ENCODE measurements at places on chromosomes 1 and 21.

DNA sequence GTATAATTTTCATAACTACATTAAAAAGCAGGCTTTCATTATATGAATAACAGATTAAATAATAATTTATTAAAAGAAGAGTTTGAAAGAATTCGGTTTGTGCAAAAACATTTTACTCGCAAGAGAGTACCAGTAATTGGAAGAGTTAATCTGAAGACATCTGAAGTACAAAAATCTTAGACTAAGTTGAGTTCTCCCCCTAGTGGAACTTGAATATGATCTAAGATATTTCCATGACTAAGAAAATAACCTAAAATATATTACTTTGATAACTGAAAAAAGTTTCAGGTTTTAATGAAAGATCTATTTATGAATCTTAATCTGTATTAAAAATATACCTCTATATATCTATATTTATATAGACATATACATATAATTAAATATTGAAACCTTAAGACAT is 112.5 kb upstream of the GFI1 start:
- DNase-seq: peak; percentile 23

GRCh38 chr1:187959062-187959461 is 1130.3 kb downstream of the PLA2G4A start:
- no peak for DNase-seq

DNA sequence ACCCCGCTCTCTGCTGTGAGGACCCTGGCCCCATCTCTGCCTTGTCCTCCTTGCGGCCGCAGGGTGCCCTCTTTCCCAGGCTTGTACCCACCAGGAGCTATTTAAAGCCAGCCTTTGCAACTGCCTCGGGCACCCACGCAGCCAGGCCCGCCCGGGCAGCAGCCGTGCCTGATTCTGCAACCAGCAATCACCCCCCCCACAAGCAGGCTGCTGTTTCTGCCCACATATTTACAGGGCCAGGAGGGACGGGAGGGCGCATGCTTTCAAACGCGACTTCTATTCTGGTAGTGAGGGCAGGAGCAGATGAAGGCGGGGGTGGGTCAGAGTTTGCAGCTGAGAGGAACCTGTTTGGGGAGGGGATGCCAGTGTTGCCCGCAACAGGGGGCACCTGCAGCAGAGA is 13.6 kb downstream of the GABRD start:
- DNase-seq: no peak

- DNase-seq: no peak
Measured at GRCh38 chr1:168273575-168273974, 7.1 kb upstream of the TBX19 start.

- DNase-seq: no peak
Measured at GRCh38 chr1:229864686-229865230, 202.3 kb upstream of the GALNT2 start.

DNA sequence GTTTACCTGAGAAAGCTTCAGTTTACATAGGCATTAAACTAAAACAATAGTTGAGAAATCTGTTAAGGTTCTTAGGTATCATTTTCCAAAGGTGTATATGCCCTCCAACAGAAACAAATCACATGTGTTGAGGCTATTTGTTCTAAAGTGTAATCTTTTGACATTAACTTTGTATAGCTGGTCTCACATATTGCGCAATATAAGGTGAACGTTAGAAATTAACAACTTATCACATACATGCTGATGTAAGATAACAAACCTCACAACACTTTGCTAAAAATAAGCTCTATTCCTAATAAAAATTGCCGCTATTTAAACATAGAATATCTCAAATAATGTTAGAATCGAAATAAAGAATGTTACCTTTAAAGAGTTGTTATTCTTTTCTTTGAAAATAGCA is 340.6 kb downstream of the SRGAP2C start:
- no peak for DNase-seq

- no peak for DNase-seq
Measured at GRCh38 chr1:168535536-168535935, 8.3 kb downstream of the XCL2 start.

GRCh38 chr1:225201447-225201846 is 226.4 kb downstream of the LBR start:
- DNase-seq: no peak

GRCh38 chr1:60031146-60031545 is 42.4 kb downstream of the C1orf87 start:
- DNase-seq: no peak

GRCh38 chr1:181987334-181987895 is 74.1 kb downstream of the ZNF648 start:
- no peak for DNase-seq

DNA sequence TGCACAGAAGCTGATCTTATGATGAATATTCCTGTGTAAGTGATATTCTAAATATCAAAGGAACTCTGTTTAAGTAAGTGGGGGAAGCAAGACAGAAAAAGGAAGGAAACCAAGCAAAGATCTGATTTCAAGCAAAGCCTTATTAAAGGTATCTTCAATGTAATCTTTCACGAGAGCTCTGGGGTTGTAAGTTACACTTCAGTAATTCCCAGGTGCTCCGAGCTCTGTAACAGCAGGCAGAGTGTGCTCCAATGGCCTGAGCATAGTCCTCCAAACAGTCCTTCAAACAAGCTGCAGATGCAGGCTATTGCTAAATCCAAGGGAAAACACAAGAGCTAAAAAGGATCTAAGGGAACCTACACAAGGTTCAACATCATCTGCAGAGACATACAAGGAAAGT is 949.7 kb upstream of the TMPRSS15 start:
- DNase-seq: no peak

DNA sequence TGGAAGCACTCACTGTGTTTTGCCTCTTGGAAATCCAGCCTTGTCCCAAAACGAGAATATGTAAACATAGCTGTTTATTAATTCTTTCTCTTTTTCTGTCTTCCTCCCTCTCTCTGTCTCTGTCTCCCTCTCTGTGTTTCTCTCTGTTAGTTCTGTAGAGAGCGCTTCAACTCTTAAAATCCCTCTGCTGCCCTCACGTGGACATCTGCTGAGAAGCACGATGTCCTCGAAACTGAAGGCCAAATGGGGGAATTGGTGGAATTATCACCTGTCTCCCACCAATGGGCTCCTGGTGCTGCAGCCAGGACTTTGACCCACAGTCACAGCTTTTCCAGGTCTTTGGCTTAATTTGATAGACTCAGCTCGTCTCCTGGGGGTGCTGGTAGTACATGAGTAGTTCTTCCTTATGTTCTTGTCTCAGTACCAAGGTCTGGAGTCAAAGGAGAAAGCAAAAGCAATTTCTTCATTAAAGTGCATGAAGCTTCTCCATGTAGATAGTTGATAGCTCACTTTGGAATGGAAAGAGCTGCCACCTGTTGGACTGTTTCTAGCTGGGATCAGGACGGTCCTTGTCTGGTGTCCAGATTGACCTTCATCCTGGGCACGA is 5.5 kb upstream of the GBP6 start:
- DNase-seq: peak; percentile 63

DNA sequence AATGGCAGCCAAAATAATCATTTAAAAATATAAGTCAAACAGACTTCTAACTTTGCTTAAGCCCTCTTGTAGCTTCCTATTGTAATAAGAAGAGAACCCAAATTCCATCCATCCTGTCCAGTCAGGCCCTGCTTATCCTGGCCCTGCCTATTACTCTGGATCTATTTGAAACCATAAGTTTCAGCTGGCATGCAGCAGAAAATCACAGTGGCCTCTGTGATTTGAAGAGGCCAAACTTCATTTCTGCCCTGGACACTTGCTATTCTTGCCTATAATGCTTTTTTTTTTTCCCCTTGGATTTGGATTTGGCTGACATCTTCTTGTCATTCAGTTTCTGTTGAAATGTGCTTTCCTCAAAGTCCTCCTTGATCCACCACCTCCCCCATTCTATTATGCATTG is 642.8 kb downstream of the USP25 start:
- DNase-seq: no peak

DNA sequence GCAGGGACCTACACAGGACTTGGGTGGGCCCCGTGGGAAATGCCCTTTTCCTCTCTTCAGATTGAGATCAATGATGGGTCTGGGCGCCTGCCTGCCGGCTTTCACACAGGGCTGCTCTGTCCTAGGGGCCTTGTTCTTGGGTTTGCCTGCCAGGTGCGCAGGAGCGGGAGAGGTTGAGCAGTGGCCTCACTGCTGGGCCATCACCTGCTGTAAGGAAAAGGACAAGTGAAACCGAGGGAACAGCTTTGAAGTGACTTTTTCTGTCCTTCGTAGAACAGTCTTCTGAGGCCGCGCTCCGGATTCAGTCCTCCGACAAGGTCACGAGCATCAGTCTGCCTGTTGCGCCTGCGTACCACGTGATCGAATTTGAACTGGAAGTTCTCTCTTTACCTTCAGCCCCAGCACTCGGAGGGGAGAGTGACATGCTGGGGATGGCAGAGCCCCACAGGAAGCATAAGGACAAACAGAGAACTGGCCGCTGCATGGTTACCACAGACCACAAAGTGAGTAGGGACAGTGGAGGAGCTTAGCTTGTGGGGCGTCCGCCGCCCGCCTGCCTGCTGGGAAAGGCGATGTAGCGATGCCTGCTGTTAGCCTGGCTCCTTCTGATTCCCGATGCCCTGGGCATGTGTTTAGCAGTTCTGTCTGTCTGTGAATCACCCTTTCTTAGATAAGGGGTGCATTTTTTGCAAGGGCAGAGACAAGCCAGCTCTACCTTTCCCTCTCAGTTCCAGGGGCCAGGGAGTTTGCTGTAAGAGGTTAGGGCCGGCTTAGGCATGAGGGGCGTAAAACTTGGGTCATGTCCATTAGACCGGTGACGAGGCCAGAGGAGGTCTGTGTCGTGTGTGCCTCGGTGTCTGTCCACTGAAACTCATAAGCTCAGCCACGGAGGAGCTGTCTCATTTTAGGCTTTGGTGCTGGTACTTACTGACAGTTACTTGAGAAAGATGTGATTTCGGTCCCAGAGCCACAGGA is 19.5 kb upstream of the PWP2 start:
- DNase-seq: no peak

- no peak for DNase-seq
Measured at GRCh38 chr1:157992833-157993146, 655 bp upstream of the KIRREL1 start.

DNA sequence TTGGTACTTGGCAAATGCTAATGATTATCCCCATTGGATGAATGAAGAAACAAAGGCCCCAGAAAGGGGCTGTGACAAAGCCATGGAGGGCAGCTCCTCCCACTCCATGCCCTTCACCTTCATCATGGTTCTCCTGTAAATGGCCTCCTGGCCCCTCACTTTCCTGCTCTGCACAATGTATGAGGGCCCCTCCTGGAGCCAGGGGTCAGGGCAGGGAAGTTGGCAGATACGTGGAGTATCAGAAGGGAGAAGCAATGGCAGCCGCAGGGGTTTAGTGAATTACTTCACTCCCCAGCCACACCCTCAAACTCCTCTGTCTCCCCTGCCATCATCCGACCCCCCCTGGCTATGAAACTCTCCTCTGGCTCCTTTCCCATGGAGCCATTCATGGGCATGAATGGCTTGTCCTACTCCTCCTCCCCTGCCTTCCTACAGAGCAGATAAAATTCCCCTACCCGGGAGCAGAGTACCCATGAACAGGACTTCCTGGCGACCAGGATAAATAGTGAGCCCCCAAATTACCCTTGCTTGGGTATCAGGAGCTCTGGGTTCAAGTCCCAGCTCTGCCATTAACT is 86.3 kb downstream of the CAMK2N1 start:
- no peak for DNase-seq

GRCh38 chr1:86085741-86086409 is 70.7 kb downstream of the COL24A1 start:
- no peak for DNase-seq

- no peak for DNase-seq
Measured at GRCh38 chr21:24935991-24936390, 671.3 kb downstream of the MRPL39 start.

- DNase-seq: no peak
Measured at GRCh38 chr21:28212061-28212460, 780.6 kb downstream of the LTN1 start.

DNA sequence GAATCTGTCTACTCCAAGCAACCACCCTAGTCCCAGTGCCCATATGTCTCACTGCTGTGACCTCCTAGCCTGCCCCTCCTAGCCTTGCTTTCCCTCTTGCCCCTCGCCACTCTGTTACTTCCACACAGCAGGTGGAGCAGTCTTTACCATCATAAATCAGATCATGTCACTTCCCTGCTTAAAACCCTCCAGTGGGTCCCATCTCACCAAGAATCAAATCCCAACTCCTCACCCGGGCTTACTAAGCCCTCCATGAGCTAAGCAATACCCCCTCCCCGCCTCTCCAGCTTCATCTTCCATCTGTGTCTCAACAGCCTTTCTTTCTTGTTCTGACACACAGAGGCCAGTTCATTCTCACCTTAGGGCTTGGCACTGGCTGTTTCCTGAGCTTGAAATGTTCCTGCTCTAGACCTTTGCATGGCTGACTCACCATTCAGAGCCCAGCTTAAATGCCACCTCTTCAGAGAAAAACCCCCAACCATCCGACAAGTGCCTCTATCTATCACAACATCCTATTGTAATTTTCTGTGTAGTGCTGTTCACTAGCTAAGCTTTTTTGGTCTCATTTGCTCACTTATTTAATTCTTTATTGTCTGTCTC is 22.3 kb downstream of the KNCN start:
- DNase-seq: no peak

DNA sequence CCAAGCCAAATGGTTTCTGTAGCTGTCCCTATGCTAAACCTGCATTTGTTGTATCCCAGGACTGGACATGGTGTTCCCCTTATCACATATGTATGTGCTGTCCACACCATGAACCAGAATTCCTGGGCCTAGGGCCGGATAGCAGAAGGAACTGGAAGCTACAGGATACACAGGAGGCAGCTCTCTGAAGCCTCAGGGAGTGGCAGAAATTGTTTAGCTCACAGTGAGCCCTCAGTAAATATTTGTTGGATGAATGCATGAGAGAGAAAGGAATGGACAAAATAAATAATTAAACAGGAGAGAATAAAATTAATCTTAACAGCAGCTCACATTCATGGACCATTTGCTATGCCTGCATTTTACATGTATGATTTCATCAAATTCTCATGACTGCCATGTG is 2.1 kb downstream of the NIPAL3 start:
- DNase-seq: no peak

- no peak for DNase-seq
Measured at GRCh38 chr1:23081376-23081775, 62.1 kb downstream of the KDM1A start.

GRCh38 chr1:231639819-231640218 is 13.2 kb downstream of the DISC1 start:
- DNase-seq: no peak

- no peak for DNase-seq
Measured at GRCh38 chr1:170114906-170115305, 30.9 kb upstream of the NTMT2 start.

DNA sequence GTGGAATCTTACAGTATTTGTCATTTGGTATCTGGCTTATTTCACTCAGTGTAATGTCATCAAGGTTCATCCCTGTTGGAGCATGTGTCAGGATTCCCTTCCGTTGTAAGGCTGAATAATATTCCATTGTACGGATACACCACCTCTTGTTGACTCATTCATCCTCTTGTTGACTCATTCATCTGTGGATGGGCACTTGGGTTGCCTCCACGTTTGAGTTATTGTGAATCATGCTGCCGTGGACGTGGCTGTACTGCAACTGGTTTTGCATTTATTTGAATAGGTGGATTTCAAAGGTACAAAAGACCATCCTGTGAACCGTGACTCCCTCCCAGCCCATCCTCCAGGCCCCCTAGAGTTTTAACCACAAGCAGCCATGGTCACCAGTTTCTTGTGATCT is 11.9 kb upstream of the TCP10L start:
- DNase-seq: peak; percentile 77

Data from HCT116 (cell line).